ENCODE measurements at places on chromosomes 5 and 9.

DNA sequence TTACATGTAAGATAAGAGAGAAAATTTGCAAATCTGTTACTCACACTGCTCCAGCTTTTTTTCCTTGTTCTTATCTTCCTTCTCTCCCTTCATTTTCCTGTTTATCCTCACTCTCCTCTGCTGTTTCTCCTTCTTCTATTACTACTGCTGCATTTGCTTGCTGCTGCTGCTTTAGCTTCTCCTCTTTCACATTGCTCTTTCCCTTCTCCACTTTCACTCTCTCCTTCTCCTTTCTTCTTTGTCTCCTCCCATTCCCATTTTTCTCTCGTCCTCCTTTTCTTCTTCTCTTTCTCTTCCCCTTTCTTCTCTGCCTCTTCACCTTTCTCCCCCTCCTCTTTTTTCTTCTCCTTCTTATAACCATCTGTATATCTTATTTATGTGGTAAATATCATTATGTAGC lies 288.6 kb downstream of the CDH9 start:
- no peak for DNase-seq

DNA sequence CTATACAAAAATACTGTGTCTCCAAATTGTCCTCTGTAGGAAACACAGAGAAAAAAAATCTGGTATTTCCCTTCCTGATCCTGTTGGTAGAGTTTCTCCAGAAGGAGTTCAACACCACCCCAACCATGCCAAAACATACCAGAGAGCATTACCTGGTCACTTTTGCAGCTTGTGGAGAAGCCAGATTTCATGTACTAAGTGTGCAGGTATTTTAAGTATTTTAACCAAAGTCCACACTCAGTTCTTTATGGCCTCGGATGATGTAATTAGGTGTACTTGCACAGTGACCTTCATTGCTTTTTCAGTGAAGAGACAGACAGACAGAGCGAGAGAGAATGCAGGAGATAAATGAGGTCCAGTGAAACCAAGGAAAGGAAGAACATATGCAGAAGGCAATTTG lies 2046.8 kb upstream of the CDH9 start:
- no peak for DNase-seq

DNA sequence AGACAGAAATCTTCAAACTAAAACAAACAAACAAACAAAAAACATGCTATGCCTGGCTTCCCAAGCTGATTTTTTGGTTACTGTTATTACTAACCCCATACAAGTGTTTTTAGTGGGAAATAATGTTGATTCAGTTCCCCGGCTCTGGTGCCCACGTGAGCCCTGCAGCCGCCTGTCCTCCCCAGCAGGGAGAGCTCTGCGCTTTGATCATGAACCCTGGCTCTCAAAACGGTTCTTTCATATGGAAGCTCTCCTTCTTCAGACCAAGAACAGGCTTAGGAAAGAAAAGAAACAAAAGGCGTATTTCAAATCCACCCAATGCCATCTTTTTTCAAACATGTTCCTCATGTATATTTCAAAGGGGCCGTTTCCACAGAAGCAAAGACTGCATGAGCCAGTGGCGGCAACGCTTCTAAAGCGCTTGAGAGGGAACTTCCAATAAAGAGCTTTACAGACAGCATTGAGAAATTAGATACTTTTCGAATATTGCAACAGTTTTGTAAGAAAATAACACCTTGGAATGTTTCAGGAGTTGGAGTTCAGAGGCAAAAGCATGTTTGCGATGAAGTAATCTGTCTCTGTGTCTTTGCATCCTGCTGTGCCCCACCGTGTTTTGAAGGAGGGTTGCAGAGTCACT lies 74.8 kb downstream of the ICE1 start:
- DNase-seq, result peak; percentile 34

DNA sequence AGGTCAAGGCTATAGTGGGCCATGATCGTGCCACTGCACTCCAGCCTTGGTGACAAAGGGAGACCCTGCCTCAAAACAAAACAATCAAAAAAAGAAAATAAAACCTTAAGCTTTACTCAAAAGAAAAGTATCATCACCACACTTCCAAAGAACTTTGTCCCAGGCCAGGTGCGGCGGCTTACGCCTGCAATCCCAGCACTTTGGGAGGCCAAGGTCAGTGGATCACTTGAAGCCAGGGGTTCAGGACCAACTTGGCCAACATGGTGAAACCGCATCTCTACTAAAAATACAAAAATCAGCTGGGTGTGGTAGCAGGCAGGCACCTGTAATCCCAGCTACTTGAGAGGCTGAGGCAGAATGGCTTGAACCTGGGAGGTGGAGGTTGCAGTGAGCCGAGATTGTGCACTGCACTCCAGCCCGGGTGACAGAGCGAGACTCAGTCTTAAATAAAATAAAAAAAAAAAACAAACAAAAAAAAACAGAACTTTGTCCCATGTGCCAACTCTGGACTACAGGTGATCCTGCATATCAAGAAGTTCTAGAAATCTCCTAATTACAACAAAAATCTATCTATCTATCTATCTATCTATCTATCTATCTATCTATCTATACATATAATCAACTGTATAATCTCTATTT lies 19.7 kb downstream of the CLINT1 start:
- DNase-seq, result no peak

- DNase-seq, result peak; percentile 46
Observed at GRCh38 chr9:96441798-96442445, 8.0 kb upstream of the HABP4 start.

DNA sequence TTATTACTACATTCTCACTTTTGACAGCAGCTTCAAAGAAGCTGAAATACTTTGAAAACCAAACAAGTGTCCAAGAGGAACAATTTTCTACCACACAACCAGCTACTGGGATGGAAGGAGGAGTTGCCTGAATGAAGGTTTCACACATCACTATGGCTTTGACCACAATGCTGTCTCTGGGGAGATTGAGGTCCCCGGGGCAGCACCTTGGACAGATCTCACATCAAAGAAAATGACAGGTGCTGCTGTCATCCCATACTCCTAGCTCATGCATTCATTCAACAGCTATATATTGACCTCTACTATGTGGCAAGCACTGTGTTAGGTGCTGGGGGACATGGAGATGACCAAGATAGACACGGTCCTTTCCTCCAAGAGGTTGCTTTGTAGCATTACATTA lies 233.2 kb upstream of the RASEF start:
- DNase-seq, result no peak

DNA sequence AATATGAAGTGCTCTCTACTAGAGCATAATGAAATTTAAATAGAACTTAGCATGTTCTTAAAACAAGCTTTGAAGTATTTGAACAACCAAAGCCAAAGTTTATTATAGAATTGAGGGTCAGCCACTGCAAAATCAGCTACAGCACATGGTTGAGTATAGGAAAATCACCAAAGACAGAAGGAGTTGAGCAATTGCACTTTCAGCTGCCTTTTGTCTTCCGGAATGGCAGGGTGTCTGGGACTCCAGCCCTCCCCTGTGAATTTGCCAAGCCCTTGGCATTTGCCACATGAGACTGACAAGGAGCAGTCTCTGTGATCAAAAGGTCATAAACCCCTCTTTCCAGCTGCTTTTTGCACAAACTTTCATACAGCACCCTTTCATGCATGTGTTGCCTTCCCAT lies 8.5 kb upstream of the LURAP1L start:
- no peak for DNase-seq

DNA sequence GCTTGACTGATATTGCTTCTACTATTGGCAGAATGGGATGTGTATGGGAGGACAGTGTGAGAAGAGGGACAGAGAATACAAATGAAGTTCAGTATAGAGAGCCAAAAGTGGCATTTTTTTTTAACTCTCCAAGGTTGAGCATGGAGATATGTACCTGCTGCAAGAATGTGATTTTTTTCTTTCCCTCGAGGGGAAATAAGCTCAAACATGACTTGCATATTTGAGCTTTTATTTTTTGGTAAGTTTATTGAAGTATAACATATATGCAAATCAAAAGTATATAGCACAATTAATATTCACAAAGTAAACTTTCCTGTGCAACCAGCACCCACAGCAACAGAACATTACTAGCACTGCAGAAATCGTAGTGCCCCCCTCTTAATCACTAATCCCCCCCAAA lies 285.7 kb upstream of the ADRA1B start:
- DNase-seq, result no peak

- DNase-seq, result no peak
Observed at GRCh38 chr9:98255061-98255577, 330 bp downstream of the TBC1D2 start.

GRCh38 chr9:14304259-14304658 lies 9.7 kb downstream of the NFIB start:
- DNase-seq, result no peak

DNA sequence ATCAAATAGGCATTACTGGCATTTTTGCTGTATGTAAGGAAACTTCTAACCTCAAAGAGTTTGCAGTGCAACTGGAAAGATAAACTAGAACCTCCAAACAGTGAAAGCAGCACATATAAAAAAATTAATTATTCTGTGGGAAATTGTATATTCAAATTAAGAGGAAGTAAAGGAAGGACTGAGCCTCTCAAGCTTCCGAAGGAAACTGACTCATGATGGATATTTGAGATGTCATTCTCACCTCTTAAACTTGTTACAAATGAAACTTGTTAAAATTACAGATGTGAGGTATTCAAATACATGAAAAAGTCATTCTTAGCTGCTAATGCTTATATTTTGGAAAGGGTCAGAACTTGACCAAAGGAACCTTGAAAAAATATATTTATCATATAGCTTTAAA lies 538.7 kb downstream of the PDE4D start:
- no peak for DNase-seq

DNA sequence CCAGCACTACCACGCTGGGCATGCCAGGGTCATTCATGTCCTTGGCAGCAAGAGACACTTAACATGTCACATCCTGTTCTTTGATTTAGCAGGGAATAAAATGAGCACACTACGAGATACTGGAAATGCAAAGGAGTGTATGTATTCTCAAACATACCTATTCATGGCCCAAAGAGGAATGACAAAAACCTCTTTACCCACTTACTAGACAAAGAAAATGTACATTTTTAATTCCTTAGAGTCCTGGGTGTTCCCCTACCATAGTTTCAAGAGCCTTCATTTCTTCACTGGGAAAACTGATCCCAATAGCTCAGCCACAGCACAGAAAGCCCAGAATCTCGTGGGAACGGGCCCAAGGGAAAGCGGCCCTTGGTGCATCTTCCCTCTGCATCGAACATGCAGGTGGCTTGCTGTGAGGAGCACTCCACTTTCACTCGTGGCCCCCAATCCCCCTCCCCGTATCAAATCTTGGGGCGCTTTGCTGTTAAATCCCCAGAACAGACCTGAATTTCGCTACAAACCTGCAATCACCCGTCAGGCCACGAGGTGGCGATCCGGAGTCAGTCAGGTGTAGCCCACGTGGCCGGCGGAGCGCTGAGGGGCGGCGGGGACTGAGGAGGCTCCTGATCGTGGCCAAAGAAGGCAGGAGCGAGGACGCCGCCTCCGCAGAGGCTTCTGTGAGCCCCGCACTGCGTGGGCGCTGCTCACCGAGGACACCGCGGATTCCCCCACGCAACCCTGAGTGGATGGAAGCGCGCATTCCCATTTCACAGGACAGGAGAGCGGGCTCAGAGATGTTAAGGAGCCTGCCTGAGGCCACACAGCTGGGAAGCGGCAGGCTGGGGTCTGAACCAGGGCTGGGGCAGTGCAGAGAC lies 91.4 kb downstream of the LMX1B start:
- peak; percentile 88 for DNase-seq

Data from CD4-positive, alpha-beta T cell treated with Interleukin-17A for 1 hour (primary cell).